ENCODE measurements at places on chromosomes 4 and X. TPM values are rescaled to one million over a fixed set of nuclear protein-coding genes. Genes with fewer than 3 reads are reported as not detected.

ZRSR2 gene
- 21.6 TPM for total RNA-seq

NUP62CL gene
- total RNA-seq = 1.7 TPM

BBS12 gene
- 4.4 TPM for total RNA-seq

MAMLD1 gene
- total RNA-seq = 0.73 TPM

PDE5A gene
- 47.8 TPM for total RNA-seq

SMR3B gene
- total RNA-seq = not detected

EBP gene
- 208 TPM for total RNA-seq

AADAT gene
- total RNA-seq = 5.8 TPM

- no peak for DNase-seq
Observed at GRCh38 chrX:53305219-53305995, 24.0 kb upstream of the IQSEC2 start.

DNA sequence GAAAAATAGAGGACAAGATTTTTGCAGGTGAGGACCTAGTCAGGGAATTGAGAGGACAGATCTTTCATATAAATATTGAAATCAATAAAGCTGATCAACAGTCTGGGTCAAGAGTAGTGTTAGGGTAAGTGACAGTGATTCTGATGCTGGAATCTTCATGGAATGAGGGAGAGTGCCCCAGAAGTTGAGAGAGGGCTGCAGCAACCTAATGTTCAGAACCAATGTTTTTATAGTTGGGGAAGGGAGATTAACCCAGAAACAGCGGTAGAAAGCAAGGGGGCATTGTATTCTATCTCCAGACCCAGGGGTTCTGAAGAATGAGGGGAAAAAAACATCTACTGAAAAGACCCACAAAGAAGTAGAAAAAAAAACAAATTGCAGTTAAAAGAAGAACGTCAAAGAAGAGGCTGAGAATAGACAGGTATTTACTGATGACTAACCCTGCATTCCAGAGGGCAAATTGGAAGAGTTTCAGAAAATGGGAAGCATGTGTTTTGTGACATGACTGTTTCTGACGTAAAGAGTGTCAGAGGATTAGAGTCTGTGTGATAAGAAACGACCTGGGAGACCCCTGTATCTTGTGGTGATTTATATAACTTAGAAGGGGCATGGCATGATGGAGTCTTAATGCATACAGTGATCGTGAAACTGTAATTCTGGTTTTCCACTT, 819.6 kb upstream of the EPHA5 start:
- DNase-seq = no peak

DNA sequence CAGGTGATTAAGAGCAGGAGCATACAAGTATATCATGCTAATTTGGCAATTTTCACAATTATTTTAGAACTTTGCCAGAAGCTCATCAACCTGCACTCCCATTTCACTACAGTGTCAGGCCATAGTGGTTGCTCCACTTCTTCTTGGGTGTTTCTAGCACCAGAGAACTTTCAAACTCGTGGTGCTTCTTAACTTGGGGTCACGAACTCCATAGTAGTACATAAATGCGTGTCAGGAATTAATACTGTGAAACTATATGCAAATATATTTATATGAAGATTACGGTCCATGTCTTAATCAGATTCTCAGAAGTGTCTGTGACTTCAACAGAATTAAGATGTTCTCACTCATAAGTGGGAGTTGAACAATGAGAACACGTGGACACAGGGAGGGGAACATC, 254.3 kb upstream of the BMP3 start:
- no peak for DNase-seq

DNA sequence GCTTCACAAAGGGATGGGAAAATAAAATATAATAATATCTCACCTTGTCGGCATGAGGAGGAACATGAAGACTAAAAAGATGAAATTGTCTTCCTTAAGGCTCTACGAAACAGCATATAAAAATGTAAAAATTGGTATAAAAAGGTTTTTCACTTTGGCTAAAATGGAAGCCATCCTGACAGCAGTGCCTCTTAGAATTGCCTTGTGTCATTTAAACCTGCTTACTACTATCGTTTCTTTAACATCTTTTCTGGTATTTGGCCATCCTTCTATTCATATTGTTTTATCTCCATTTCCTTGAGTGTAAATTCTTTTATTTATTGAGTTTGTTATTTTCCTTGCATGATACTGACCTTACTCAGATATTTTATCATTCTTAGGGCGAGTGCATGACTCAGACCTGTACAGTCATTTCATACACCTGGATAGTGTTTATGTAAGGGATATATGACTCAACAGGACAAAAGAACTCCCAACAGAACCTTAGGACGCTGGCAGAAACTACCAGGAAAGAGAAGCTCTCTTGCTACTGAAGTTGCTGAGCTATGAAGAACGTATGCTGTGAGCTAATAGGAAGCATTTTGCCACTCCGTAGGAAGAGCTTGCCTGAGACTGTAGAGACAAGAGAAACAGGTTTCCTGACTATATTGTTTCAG, 5.8 kb upstream of the CDKN2AIP start:
- DNase-seq = peak; percentile 63

DNA sequence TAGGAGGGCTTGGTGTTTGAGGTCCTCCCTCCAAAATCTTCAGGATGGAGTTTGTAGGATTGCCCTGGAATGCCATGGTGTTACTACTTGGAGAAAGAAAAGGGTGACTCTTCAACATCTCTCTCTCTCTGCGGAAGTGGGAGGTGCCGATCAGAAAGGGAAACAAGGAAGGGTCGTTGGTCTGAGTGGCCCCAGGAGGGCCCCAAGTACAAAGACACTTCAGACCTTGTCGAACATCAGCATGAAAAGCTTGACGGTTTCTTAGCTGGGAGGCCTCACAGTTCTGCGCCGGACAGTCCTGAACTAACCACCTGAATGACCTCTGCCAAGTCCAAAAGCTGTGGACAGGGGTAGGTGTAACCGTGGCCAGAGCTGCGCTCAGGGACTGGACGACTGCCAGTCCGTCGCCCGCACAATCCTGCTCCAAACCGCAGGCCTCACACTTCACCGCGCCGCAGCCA, 646 bp upstream of the GSX2 start:
- no peak for DNase-seq

GRCh38 chrX:110161361-110161686, 156.6 kb downstream of the AMMECR1 start:
- no peak for DNase-seq

- DNase-seq = no peak
Observed at GRCh38 chr4:123401271-123402120, 4.9 kb downstream of the SPRY1 start.

- no peak for DNase-seq
Observed at GRCh38 chrX:131907488-131908314, 115.4 kb upstream of the STK26 start.

- DNase-seq = no peak
Observed at GRCh38 chrX:110987292-110987691, 108.7 kb upstream of the PAK3 start.

GRCh38 chrX:48071064-48071985, at the start of gene ZNF630:
Gene ZNF630, minus strand, starts transcription at chrX:48071640. Its CDS starts 4,754 bp downstream, at chrX:48066886.
- DNase-seq = peak; percentile 82

- no peak for DNase-seq
Observed at GRCh38 chrX:108312957-108313356, 125.3 kb downstream of the COL4A6 start.

DNA sequence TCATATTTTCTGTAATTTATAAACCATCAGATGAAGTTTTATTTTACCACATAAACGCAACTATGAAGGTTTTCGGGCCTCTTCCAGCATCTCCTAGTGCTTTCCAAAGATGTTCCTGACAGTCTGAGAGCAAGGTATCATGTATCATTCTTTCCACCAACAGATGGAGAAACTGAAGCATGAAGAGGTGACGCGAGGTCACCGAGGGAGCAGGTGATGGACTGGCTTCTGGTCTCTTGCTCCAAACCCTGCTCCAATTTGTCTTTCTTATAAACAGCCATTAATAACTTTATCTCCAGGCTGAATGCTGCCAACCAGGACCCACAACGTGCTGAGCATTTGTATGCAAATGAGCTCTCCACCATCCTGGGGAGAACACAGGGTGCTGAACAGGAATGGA, 86.3 kb upstream of the MAML3 start:
- no peak for DNase-seq

- peak; percentile 35 for DNase-seq
Observed at GRCh38 chr4:138609943-138610350, 367.8 kb upstream of the SLC7A11 start.

DNA sequence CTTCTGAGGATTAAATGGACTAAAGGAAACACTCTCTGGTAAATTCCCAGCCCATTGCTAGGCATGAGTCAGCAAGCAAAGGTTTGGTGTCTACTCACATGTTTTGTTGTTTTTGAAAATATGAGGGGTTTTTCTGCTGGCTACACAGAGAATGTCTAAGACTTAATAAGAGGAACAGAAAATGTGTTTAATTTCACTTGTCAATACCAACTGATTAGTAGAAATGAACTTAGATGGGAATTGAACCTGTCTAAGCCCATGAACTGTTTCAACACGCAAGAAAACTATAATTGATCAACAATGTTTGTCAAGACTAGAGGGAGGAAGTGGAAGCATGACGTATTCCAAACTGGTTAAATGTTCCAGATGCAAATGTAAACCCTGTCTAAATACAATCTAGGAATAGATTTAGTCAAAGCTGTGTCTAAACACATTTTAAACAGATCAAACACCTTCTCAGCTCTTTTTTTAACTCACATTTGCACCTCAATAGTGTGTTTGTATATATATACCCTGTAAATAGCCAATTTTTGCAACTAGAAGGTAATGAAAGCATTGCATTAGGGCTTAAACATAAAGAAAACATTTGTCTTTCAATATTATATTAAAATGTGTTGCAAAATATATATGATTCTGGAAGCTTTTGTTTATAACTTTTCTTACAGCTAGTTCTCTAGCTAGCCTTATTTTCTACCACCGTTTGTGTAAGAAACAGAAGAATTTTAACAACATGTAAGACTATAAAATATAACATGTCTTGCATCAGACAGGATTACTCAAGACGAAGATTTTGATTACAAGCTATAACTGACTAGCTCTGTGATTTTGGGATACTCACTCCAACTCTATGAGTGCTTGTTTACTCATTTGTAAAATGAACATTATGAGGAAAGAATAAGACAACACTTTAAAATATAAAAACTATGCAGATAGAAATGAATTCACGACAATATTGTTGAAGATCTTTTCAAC, 607.8 kb downstream of the FSTL5 start:
- DNase-seq = peak; percentile 9

GRCh38 chr4:34972189-34972588, 1272.1 kb downstream of the ARAP2 start:
- DNase-seq = no peak

DNA sequence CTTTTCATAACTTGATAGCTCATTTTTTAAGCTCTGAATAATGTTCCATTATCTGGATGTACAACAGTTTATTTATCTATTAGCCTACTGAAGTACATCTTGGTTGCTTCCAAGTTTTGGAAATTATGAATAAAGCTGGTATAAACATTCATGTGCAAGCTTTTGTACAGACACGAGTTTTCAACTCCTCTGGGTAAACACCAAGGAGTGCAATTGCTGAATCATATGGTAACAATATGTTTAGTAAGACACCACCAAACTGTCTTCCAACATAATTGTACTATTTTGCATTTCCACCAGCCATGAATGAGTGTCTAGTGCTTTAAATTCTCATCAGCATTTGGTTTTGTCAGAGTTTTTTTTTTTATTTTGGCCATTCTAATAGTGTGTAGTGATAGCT, 266.7 kb upstream of the ATOH1 start:
- no peak for DNase-seq

- DNase-seq = peak; percentile 26
Observed at GRCh38 chrX:16953606-16954211, 7.3 kb downstream of the REPS2 start.

GRCh38 chr4:8162625-8163024, 4.0 kb upstream of the ABLIM2 start:
- DNase-seq = no peak

DNA sequence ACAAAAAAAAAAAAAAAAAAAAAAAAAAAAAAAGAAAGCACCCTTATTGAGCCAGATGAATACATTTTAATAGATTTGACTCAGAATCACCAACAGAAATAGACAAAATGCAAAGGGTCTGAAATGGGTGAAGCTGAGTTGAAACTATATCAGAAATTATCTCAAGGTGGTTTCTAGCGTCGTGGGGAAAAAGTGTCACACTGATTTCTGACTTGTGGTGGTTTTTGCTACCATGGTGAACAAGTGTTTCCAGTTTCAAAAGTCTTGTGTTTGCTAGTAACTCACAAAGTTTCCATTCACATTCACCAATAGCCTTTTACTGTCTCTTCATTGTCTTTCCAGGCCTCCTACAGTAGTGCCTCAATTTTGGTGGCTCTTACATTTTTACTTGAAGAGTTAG, 135.5 kb downstream of the ARHGAP24 start:
- DNase-seq = no peak

GRCh38 chr4:184583738-184584502, 65.3 kb downstream of the CASP3 start:
- DNase-seq = no peak

GRCh38 chr4:1583051-1583785, 100.9 kb downstream of the FAM53A start:
- no peak for DNase-seq

GRCh38 chr4:148061141-148061481, 329.2 kb downstream of the ARHGAP10 start:
- DNase-seq = no peak

GRCh38 chrX:38277802-38278201, 49.5 kb downstream of the RPGR start:
- no peak for DNase-seq

DNA sequence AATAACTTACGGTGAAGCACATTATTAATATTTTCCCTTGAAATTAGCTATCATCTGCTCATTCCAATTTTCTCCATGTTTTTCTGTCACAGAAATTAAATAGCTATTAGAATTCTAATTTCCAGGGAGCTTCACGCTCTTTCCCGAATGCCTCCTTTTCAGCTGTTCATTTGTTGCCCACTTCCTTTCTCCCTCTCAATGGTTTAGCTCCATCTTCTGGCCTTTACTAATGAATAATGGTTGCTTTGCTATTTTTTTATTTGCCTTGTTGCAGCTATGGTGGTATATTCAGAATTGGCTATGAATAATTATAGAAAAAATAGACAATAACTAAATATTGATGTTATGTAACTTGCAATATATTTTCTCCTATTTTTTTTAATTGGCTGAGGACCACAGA, 70.5 kb downstream of the GRIA2 start:
- DNase-seq = no peak

- peak; percentile 39 for DNase-seq
Observed at GRCh38 chr4:112704991-112705845, 68.3 kb downstream of the LARP7 start.

GRCh38 chr4:7485096-7485495, 50.4 kb upstream of the PSAPL1 start:
- DNase-seq = no peak

DNA sequence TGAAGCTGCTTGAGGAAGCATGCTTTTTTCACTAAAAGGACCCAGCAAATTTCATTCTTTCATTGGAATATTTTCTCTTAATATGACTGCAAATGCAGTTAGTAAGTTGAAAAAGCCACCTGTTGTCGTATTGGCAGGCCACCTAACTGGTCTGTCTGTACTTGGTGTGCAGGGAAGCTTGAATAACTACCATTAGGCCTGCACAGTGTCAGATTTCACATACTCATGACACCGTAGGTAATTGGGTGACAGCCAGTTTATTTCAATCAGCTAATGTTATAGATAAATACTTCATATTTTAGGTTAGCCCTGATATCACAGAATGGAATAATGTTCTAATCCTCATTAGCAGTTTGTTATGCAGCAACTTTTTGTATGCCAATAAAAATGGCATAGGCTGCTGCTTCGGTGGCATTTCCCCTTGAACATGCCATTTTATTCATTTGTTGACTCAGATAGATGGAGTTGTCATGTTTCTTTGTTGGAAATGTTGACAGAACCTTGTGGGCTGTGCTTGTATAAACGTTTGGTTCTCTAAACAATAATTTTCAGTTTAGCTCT, 173.7 kb downstream of the RPA4 start:
- DNase-seq = peak; percentile 28
